Left ventricle myocardium inferior (tissue), 1 donor: ENCODE measurements at places on chromosomes 3 and 15.

- no peak for DNase-seq
Observed at GRCh38 chr3:74106925-74107324, 482.2 kb upstream of the PDZRN3 start.

DNA sequence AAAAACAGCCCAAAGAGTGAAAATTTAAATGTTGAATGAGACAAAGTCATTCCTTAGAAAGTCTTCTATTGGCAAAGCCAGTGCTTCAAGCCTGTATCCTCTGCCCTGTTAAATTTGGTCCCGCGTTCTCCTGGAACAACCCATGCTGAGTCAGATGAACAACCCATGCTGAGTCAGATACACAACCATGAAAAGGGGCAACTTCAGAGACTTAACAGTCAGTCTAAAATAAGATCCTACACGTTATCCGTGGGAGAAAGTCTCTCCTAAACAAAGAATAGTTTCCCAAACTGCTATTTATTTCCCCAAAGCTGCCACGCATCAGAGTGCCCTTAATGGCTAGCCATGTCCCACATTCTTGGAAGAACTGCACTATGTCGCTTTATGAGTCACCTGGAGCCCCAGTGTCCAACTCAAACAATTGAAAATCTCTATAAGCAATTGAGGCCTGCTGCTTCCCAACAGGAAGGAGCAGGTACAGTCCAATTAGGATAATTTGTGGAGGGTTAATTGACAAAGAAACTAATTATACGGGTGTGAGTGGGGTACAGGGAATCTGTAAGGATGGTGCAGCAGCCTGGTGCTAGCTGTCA is 66.1 kb downstream of the WHAMM start:
- no peak for DNase-seq

GRCh38 chr15:48565560-48566482 is 79.7 kb downstream of the FBN1 start:
- DNase-seq, result no peak

GRCh38 chr15:52109559-52110451 is 2.8 kb downstream of the BCL2L10 start:
- no peak for DNase-seq

- no peak for DNase-seq
Observed at GRCh38 chr15:39269352-39269751, 311.5 kb upstream of the THBS1 start.

DNA sequence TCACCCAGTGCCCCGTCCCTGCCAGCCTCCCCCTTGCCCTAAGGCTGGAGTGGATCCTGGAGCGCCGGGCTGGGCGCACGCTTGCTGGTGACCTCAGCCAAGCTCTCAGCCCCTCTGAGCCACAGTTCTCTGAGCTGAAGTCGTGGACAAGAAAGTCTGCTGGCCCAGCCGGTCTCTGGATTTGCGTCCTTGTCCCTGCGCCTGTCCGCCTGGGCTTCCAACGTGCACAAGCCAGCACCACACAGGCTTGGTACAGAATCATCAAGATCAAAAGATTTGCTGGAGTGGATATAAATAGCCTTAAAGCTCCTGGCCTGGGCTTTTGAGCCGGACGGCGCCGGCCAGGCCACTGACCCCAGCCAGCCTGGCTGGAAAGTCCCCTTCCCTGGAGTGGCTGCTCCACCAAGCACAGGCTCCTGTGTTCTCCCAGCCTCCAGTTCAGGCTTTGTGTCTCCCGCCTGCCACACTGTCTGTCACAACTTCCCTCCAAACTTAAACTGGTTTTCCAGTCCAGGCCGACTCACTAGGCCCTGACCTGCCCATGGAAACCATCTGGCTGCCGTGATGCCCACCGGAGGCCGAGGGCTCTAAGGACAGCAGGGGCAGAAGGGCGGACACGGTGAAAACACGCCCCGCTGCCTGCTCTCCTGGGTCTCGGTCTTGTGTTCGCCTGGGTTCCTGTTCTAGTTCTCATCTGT is 156.2 kb downstream of the NUP210 start:
- DNase-seq, result no peak

DNA sequence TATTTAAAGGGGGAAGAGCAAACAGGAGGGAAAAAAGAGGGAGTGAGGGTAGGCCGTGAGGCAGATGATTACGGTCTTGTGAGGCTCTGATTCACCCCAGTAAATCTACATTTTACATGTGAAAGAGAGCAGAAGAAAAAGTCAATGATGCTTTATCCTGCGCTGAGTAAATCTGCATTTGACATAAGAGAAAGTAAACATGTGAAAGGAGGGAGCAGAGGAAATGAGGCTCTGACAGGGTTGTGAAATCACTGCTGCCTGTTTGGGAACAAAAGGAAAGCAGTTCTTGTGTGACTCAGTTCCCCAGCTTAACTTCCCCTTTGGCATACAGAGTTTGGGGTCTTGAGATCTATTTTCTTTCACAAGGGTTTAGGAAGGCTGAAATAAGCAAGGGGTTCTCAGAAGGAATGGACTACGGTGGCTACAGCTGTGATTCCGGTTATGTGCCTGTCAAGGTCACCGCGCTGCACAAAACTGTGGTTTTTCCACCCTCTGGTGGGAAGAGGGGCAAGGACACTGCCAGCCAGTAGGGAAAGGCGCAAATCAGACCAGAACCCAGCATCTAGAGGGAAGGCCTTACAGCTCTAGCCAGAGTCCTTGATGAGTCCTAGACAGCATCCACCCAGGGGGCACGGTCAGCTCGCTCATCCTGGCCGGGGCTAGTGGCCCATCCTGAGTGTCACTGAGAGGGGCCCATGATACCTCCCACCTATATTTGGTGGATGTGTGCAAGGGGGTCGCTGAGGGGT is 18.9 kb upstream of the HCN4 start:
- no peak for DNase-seq

GRCh38 chr3:178146406-178146831 is 389.8 kb upstream of the KCNMB2 start:
- no peak for DNase-seq

GRCh38 chr15:96416218-96416933 is 85.9 kb downstream of the NR2F2 start:
- no peak for DNase-seq
